ENCODE measurements at places on chromosomes 6 and 20. TPM values are rescaled to one million over a fixed set of nuclear protein-coding genes. Genes with fewer than 3 reads are reported as not detected.

DNA sequence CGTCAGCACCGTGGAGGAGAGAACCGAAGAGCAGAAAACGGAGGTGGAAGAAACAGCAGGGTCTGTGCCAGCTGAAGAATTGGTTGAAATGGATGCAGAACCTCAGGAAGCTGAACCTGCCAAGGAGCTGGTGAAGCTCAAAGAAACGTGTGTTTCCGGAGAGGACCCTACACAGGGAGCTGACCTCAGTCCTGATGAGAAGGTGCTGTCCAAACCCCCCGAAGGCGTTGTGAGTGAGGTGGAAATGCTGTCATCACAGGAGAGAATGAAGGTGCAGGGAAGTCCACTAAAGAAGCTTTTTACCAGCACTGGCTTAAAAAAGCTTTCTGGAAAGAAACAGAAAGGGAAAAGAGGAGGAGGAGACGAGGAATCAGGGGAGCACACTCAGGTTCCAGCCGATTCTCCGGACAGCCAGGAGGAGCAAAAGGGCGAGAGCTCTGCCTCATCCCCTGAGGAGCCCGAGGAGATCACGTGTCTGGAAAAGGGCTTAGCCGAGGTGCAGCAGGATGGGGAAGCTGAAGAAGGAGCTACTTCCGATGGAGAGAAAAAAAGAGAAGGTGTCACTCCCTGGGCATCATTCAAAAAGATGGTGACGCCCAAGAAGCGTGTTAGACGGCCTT is 41.6 kb downstream of the ZBTB2 start:
- no peaks in the 10 kb centered on the region for H3K36me3 ChIP-seq
- H3K27me3 ChIP-seq = no peaks in the 10 kb centered on the region
- no peak overlapping the region for H3K4me3 ChIP-seq
- no peak overlapping the region for H3K27ac ChIP-seq

DNA sequence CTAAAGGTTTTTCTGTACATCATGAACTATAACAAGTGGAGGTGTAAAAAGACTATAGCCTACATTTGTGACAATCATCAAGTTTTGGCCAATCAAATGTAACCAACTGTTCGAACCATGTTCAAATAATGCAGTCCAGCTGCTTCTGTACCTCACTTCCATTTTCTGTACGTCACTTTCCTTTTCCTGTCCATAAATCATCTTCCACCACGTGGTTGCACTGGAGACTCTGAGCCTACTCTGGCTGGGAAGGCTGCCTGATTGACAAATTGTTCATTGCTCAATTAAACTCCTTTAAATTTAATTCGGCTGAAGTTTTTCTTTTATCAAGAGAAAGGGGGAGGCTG is 270.4 kb upstream of the JARID2 start:
- H3K27me3 ChIP-seq = no peaks in the 10 kb centered on the region
- H3K36me3 ChIP-seq = no peaks in the 10 kb centered on the region
- H3K27ac ChIP-seq = no peak overlapping the region
- H3K4me1 ChIP-seq = peaks cover 6% of the 10 kb centered on the region

DNA sequence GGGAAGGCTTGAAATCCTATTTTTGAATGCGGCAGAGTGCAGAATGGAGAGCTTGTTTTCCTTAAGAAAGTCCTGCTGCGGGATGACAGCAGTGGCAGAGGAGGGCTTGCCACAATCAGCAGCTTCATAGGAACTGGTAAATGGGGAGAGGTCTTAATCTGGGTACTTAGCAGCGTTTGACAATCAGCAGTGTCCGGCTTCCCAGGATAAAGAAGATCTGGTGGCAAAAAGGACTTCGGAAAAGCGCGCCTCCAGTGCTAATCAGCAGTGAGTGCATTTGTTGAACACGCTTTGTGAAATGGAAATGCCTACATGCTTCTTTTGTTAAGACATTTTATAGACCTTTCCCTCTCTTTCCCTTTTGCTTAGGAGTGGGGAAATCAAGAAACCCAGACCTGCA is 735.7 kb downstream of the QKI start:
- no peak for DNase-seq
- H3K36me3 ChIP-seq = no peaks in the 10 kb centered on the region
- H3K27ac ChIP-seq = no peak overlapping the region
- no peaks in the 10 kb centered on the region for H3K27me3 ChIP-seq

Gene CCN5
- not detected for total RNA-seq

- peaks cover 23% of the 10 kb centered on the region for H3K4me1 ChIP-seq
- no peaks in the 10 kb centered on the region for H3K36me3 ChIP-seq
- peaks cover 100% of the 10 kb centered on the region for H3K27me3 ChIP-seq
These were observed 4.5 kb downstream of the PRDM13 start for GRCh38 chr6:99611148-99611547.

Gene GRIK2
- total RNA-seq = 2.2 TPM

Gene PHACTR3
- not detected for total RNA-seq

Gene PCSK2
- total RNA-seq = 1.9 TPM
